ENCODE measurements at places on chromosomes 3 and 15.

- no peak for DNase-seq
These were observed 14.2 kb downstream of the GPR15 start for GRCh38 chr3:98545940-98546339.

DNA sequence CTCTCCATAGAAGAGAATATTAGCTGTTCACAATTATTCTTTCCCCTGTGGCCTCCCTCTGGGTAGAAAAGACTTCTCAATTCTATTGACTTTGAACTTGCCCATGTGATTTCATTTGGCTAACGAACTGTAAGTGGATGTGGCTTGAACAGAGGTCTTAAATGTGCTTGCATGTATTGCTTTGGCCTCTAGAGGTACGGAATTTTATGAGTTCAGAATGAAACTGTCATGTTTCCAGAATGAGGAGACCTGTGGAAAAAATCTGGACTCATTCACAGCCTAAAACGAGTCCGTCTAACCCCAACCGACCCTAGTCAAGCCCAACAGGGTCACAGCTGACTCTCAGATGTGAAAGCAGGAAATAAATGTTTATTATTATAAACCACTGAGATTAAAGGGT, 596.7 kb upstream of the UBE2E2 start:
- no peak for DNase-seq

- no peak for DNase-seq
These were observed 878.8 kb downstream of the NAALADL2 start for GRCh38 chr3:175737646-175738572.

GRCh38 chr3:179546814-179547241, 15.9 kb upstream of the ACTL6A start:
- DNase-seq, result no peak

DNA sequence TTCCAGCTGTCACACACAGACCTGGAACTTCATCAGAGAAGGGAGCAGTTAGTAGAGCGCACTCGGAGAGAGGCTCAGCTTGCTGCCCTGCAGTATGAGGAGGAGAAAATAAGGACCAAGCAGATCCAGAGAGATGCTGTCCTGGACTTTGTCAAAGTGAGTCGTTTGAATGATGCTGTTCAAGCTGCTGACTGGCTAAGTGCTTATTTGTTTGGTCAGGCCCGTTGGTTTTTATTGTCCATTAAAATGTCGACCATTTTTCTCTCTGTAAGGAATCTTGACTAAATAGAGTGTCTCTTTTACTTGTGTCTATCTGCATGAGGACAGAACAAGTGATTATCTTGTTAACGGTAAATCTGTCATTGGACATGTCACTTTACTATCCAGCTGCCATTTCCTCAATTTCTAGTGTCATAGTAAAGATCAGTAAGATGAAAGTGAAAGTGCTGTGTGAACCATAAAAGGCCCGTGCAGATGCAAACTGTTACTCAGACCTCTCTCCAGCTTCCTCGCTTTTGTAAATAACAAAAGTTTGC, 56.9 kb downstream of the LRCH3 start:
- peak; percentile 44 for DNase-seq

- DNase-seq, result no peak
These were observed 6.8 kb upstream of the MESP2 start for GRCh38 chr15:89769366-89769765.

GRCh38 chr3:46209053-46209452, 940 bp upstream of the CCR1 start:
- no peak for DNase-seq

DNA sequence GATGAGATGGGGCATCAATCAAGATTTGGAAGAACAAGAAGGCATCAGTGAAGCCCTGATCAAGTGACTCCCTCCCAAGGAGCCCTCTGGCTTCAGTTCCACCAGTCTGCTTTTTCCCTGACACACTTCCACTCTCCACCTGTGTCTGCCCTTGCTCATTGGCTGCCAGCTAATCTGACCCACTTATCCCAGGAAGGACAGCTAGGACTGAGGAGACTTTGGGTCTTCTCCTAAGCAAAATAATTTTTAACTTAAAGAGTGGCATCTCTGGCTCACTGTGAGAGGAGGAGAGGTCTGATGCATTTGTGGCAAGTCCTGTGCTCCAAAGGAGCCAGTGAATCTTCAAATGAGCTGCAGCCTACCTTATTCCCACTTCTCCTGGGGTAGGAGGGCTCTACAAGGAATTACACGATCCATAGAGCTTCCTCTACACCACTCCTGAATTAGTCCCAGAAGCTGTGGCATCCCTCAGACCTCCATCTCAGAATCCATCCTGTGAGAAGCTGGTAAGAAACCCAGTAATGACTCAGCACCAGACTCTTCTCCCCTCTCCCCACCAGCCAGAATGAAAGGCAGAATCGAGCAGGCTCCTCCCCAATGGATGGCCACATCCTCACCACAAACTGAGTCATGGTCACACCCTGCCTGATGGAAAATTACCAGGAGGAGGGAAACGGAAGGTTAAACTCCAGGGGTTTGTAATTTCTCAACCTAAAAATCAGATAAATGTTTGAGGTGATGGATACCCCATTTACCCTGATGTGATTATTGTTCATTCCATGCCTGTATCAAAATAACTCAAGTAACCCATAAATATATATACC, 6.3 kb upstream of the PKM start:
- no peak for DNase-seq

GRCh38 chr15:84934942-84935729, 46.5 kb upstream of the PDE8A start:
- no peak for DNase-seq

DNA sequence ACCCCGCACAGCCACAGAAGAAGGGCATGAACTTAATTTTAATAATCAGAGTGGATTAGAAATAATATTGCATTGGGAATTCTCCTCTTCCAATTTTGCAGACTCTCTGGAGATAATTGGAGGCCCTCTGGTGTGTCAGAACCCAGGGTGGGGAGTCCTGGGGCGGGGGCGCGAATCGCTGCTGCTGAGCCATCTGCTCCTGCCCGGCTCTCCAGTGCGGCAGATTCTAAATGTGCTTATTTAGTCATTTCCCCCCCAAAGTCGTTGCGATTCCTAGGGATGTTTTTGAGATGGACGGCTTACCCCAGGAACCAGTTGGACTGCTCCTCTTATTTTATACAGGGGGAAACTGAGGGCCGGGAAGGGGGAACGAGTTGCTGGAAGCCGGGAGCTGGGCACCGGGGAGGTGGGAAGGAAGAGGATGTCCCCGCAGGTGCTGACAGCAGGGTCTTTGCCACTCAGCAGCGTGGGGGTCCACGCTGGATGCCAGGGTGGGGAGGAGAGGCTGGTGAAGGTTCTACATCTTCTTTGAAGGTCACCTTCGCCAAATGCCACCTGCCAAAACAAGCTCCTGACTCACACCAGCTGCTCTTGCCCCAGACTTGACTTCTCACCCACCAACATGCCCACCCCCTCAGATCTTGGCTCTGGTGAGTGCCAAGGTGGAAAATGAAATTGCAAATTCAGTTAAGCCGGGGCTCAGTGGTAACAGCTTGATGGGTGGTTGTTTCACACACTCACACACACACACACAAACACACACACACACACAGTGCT, 91.3 kb upstream of the PRR23E start:
- no peak for DNase-seq

GRCh38 chr3:132284781-132285619, 32.2 kb upstream of the ACP3 start:
- no peak for DNase-seq

GRCh38 chr3:80014576-80014975, 246.8 kb upstream of the ROBO1 start:
- no peak for DNase-seq

- DNase-seq, result no peak
These were observed 26.4 kb upstream of the MYZAP start for GRCh38 chr15:57565311-57565710.

DNA sequence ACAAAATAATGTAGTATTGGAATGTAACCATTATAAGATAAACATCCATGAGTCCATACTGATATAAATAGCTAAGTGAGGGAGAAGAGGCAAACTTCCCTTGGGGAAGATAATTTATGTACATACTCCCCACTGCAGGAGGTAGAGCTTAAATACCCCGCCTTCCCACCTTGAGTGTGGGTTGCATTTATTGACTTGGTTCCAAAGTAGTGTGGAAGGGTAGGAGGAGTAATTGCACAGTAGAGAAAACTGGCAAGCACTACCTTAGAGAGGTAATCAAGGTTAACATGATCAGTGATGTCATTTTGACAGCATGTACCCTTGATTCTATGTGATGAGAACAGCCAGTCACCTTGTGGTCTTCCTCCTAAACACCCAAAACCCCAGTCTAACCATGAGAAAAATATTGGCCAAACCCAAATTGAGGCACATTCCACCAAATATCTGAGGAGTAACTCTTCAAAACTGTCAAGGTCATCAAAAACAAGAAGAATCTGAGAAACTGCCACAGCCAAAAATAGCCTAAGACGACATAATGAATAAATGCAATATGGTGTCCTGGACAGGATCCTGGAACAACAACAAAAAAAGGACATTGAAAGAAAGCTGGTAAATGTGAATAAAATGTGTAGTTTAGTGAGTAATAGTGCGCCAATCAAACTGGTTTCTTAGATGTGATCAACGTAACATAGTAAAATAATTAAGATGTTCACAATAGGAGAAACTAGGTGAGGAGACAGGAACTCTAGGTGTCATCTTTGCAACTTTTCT, 774 bp upstream of the CNOT10 start:
- DNase-seq, result no peak

- no peak for DNase-seq
These were observed 26.4 kb downstream of the CBLB start for GRCh38 chr3:105842449-105842848.

- no peak for DNase-seq
These were observed 20.0 kb downstream of the ABTB1 start for GRCh38 chr3:127692501-127693335.

- no peak for DNase-seq
These were observed 173.5 kb downstream of the TNIK start for GRCh38 chr3:171286580-171287249.

DNA sequence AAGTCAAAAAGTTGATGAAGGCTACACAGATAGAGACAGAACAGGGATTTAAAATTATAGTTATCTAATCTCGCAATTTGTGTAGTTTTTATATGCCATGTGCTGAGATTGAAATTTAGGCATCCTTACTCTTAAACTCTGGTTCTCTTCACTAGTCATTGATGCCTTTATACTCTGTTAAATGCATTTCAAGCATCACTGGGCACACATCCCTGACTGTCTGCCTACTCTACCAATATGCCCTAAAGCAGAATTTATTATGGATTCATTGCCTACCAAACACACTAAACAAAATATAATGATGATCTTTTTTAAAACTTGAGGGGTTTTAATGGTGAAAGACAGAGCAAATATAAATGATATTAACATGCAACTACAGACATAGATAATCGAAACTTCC, 10.3 kb upstream of the ALCAM start:
- no peak for DNase-seq

DNA sequence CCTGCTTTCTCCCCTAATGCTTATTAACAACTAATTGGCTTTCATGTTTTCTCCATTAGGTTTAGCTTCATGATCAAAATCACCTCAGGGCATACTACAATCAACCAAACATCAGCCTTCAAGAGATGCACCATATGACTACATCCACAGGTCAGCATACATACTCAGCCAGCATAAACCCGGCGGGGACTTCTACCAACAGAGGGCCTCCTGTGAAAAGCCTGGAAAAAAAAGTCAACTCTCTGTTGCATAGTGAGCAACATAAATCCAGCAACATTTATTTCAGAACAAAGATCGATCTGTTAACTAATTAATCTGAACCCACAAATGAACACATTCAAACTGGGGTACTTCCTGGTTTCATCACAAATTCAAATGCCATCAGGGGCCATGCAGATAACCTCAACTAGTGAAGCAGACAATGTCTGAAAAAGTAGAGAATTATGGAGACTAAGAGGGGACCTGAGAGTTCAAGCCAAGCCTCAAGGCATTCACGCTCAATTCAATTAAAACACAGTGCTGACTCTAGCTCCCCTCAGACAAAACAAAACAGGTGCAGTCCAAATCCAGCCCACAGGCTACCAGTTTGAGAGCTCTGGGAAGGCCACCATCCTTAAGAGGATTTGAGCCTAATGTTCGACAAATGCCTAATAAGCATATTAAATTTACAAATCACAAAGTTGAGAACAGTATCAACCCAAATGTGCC, 124.5 kb downstream of the MAGI1 start:
- no peak for DNase-seq

- DNase-seq, result no peak
These were observed 470.4 kb upstream of the ROBO1 start for GRCh38 chr3:80238152-80238551.

- DNase-seq, result no peak
These were observed 333.9 kb upstream of the THRB start for GRCh38 chr3:24828551-24828950.

DNA sequence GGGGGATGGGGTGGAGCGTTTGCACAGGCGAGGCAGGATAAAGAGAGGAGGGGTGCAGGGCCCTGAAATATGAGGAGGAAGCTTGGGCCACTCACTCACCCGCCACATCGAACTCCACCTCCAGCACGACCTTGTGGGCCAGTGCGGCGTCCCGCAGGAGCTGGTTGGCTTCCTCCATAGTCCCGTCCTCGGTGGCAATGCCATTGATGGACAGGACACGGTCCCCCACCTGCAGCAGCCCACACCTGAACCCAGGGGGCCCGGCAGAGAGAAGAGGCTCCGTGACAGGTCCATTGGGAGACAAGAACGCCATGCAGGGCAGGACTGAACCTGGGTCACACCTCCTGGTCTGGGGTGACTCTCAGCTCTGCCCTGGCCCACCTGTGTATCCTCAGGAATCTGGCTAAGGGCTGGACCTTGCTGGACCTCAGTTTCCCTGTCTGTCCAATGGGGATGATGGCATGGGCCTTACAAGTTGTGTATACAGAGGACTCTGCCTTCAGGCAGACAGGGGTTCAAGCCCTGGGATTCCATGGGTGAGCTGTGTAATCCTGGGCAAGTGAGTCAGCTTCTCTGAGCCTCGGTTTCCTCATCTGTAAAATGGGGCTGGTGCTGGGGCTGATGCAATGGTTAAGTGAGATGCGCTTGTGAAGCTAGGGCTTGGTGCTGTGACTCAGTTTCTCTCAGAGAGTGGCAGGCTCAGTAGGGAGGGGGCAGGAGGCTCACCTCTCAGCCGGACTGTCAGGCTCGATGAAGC, 26.4 kb downstream of the GRIP2 start:
- DNase-seq, result no peak

- no peak for DNase-seq
These were observed 50.5 kb upstream of the ABI3BP start for GRCh38 chr3:101043687-101044078.

- no peak for DNase-seq
These were observed 638.6 kb upstream of the TBL1XR1 start for GRCh38 chr3:177835917-177836316.

GRCh38 chr3:52172262-52172757, 18.1 kb upstream of the POC1A start:
- DNase-seq, result no peak

- DNase-seq, result no peak
These were observed 10.3 kb downstream of the ZBTB47 start for GRCh38 chr3:42663581-42664437.
